NT2/D1 (cell line): ENCODE measurements at places on chromosomes 3 and 15.

DNA sequence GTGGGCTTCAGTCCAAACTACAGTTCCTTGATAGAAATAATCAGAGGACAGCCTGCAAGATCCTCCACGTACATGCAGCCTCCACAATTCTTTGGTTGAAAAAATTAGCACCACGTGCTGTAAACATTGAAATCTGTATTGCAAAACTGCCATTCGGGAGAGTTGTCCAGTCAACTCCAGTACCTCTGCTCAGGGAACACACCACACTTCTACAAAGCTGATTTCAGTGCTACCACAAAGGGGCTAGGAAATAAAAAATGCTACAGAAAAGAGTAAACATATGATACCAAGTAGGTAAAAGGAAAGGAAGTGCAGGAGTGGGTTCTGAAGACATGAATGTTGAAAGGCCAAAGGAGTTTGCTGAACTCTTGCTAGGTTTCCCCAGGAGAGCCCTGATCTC, 40.4 kb downstream of the GHSR start:
- DNase-seq = no peak

- no peak for DNase-seq
Measured at GRCh38 chr3:53846134-53846850, at the start of the genes CHDH and IL17RB. TSS of gene CHDH (minus strand) at chr3:53846419. CDS start at chr3:53824008, 22,411 bp downstream. TSS of gene IL17RB (plus strand) at chr3:53846568. CDS start at chr3:53846589, 21 bp downstream.

DNA sequence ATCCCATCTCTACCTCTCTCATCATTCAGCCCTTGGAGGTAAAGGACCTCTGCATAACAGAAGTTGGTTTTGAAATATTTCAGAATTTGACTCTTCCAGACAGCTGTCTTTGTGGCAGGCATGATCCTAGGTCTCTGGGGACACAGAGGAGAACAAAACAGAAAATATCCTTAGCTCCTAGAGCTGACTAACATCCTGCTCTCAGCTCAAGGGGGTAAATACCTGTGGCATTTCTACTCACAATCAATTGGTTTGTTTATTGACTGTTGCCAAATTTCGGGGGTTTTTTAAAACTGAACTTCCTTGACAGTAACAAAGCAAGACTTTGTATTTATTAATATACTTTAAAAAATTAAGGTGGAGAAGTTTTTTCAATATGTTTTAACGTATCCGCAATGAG, 78.8 kb downstream of the EOMES start:
- no peak for DNase-seq

DNA sequence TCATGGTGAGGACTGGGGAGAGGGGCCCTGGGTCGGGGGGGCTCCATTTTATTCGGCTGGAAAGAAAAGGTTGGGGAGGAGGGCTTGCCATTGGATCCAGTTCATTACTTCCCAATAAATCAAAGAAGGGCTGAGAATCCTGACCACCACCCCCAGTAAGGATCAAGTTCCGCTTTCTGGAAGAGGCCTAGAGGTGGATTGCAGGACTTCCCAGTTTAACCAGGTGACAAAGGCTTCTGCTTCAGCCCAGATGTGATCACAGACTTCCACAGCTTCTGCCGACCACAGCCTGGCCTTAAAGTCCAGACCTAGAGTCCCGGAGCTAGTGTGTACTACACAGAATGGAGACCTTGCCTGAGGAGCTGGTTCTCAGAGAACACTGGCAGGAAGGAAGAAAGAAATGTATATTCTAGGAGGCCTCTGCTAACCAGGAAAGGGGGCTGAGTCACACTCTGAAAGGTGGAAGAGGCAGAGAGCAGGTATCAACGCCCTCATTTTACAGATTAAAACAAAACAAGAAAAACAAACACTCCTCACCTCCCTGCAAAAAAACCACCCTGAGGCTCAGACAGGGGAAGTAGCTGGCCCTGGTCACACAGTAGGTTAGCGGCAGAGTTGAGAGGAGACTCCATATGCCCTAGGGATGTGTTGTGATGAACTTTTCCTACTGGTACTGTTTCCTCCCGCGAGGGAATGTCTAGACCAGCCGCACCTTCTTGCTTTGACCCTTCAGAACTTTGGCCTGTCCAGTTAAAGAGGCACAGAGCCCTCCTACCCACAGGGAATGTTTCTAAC, 1.1 kb upstream of the CEMIP start:
- no peak for DNase-seq

DNA sequence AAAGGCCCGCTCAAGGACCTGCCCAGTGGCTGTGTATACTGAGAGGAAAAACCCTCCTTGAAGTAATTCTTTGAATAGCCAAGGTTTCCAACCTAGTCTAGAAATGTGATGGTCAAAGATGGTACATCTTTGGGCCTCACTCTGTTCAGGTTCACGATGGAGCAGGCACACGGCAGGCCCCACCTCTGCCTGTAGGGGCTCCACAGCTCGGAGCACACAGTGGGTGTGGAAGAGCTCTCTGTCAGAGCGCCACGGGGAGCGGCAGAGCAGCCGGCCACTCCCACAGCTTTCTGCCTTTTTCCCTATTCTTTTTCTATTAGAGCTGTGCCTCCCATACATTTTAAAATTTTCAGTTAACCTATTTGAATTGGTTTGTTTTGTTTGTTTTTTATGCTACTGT, 89.5 kb downstream of the CTNNB1 start:
- no peak for DNase-seq

GRCh38 chr15:73715417-73715816, 31.2 kb downstream of the CD276 start:
- DNase-seq = no peak

DNA sequence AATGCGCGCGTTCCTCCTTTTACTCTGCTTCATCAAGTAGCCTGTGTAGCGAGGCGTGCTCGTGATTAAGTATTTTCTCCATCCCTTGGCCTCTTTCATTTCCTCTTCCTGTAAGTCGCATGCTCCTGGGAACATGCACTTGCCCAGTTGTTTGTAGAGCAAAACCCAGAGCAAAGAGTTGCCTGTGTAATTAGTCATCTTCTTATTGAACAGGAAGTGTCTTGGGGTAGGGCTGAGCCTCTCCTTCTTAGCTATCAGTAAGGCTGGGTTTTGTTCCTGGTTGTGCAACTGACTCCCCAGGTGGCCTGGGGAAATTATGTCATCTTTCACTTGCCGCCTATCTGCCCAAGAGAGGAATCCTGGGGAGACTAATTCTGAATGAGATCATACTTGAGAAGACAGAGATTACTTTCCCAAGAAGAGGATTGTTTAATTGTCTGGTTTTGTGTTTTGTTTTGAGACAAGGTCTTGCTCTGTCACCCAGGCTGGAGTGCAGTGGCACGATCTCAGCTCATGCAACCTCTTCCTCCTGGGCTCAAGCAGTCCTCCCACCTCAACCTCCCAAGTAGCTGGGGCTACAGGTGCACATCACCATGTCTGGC, 14.9 kb downstream of the LIPH start:
- no peak for DNase-seq

DNA sequence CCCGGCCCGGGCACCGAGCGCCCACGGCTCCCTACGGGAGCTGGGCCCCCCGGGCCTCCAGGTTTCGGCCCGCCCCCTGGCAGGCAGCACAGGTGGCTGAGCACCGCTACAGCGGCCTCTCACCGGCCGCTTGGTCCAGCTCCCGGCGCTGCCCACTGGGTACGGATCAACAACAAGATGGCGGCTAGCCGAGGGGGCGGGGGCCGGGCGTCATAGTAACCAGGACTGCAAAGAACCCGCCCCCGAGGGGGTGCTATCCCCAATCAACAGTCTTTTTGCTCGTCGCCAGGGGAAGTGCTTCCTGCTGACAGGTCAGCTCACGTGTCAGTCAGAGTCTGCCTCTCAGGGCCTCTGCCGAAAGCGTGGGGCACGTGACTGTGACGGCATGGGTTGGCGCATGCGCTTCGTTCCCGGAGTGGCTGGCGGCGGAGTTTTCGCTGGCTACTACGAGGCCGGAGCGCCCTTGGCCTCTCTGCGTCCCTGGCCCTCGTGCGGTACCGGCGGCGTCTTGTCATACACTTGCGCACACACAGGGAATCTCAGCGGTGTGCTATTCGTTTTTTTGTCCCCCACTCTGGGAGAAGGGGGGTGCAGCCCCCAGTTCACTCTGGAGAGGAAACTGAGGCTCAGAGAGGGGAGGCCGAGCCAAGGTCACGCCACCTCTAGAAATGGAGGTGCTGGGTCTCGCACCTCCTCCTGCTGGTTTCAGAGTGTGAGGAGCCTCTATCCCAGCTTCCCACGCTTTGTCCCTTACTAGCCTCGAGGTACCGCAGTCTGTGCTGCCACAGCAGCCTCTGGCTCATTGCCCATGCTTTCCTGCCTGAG, at the start of gene IP6K1:
Gene IP6K1, minus strand, starts transcription at position 186 of the 825 bp plus-strand sequence. CDS start 38,502 bp downstream, outside the sequence.
- peak; percentile 100 for DNase-seq

GRCh38 chr15:38406436-38406835, 47.5 kb upstream of the FAM98B start:
- no peak for DNase-seq
